ENCODE measurements at places on chromosomes 2 and 18. TPM values are rescaled to one million over a fixed set of nuclear protein-coding genes. Genes with fewer than 3 reads are reported as not detected.
A peak's percentile ranks its signal among the peaks of the same experiment; 100 is the strongest.

GRCh38 chr2:168541858-168542257 lies 85.8 kb downstream of the CERS6 start:
- H3K4me3 ChIP-seq: no peak overlapping the region
- DNase-seq: no peak
- no peaks in the 10 kb centered on the region for H3K36me3 ChIP-seq
- H3K27ac ChIP-seq: no peak overlapping the region

DNA sequence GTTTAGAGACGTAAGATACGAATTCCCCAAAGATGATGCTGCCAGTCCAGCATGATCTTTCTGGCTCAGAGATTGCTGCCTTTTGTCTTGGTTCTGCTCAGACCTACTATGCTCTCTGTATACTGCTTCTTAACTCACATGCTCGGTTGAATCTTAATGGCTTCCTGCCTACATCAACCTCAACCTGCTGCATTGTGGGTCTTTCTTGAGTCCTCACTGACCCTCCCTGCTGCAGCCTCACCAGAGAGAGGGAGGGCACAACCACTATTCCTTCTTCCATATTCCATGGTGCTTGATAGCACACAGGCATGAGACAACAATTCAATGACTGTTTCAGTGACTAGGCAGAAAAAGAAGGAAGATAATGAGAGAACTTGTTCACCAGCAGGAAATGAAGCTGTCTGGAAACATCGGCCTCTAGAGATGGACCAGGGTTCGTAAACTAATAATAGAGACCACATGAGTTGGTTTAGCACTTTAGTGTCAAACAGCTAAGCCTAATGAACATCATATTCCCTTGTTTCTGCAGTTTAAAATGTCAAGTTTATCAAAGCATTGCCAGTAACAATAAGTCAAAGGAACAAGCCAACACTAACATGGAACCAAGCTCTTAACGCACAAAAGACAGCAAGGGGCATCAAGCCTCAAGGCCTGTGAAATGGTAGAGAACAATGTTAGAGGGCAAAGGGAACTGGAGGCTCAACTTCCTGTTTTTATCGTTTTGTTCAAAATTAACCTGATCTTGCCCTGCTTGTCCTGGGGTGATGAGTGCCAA lies 333.9 kb downstream of the PDE11A start:
- H3K4me1 ChIP-seq: no peaks in the 10 kb centered on the region
- H3K36me3 ChIP-seq: no peaks in the 10 kb centered on the region
- no peaks in the 10 kb centered on the region for H3K27me3 ChIP-seq

Gene M1AP
- 0.49 TPM for total RNA-seq

GRCh38 chr18:6482198-6482977 lies 67.7 kb upstream of the L3MBTL4 start:
- no peaks in the 10 kb centered on the region for H3K4me1 ChIP-seq
- H3K4me3 ChIP-seq: no peak overlapping the region
- H3K36me3 ChIP-seq: no peaks in the 10 kb centered on the region
- DNase-seq: peak; percentile 51
- no peak overlapping the region for H3K27ac ChIP-seq

DNA sequence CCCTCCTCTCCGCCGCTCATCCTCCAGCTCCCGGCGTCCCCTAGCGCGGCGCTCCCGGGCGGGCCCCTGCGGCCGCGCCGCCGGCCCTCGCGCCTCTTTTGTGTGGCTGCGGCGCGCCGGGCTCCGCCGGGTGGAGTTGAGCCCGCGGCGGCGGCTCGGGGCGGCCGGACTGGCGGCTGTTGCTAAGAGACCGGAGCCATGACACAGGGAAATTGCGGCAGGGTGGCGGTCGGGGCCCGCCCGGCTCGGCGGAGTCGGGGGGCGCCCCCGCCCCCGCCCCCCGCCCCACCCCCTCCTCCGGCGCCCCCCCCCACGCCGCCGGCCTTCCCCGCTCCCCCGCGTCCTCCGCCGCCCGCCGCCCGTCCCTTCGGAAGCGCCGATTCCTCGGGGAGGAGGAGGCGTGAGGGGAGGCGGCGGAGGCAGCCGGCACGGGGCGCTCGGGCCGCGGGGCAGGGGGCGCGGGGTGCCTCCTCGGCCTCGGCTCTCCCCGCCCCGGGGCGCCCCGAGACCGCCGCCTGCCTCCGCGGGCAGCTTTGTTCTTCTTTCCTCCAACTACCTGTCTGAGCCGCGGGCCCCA lies at the start of gene TMEM200C:
TMEM200C (minus strand) TSS at position 224 of the 577 bp plus-strand sequence. CDS start 3,459 bp downstream, outside the sequence.
- peak within 1 kb of the TSS; percentile 6 for H3K4me3 ChIP-seq
- H3K27me3 ChIP-seq: peaks cover 4% of the 10 kb centered on the region
- H3K4me1 ChIP-seq: no peaks in the 10 kb centered on the region
- peak; percentile 23 for DNase-seq
- no peaks in the 10 kb centered on the region for H3K36me3 ChIP-seq

DNA sequence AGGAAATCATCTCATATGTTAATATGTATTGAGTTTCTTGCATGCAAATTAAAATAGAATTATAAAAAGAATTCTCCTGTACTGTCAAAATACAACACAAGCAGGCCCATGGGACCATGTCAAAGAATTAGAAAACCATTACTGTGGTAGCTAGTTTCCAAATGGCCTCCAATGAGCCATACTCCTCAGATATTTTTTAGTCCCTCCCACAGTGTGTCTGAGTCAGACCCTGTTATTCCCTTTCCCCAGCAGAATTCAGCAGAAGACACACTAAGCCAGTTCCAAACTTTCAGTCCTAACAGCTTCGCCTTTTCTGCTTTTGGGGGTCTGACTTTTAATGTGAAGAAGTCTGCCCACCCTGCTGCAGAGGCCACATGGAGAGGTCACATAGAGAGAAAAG lies 86.7 kb downstream of the FIGN start:
- no peak overlapping the region for H3K27ac ChIP-seq
- H3K36me3 ChIP-seq: no peaks in the 10 kb centered on the region
- no peaks in the 10 kb centered on the region for H3K27me3 ChIP-seq

GRCh38 chr18:59374128-59374527 lies 15.1 kb upstream of the LMAN1 start:
- no peaks in the 10 kb centered on the region for H3K36me3 ChIP-seq
- H3K27ac ChIP-seq: no peak overlapping the region
- no peak overlapping the region for H3K4me3 ChIP-seq
- no peaks in the 10 kb centered on the region for H3K27me3 ChIP-seq

DNA sequence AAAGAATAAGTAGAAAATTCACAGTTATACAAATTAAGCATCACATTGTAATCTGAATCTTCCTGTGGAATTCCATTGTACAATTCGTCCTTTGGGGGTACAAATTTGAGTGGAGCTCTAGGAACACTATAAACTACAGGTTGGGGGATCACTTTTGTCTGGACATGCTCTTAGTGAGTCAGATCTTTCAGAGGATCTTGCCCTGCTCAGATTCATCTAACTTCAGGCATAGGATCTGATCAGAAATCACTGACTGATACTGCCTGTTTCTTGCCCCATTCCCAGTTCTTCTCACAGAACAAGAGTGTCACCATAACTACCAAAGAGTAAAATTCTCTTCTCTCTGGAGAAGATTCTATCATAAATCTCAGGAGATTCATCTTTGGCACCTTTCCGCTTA lies 10.7 kb upstream of the VSNL1 start:
- no peak overlapping the region for H3K4me3 ChIP-seq
- no peaks in the 10 kb centered on the region for H3K36me3 ChIP-seq
- no peak for DNase-seq
- no peaks in the 10 kb centered on the region for H3K4me1 ChIP-seq

- no peaks in the 10 kb centered on the region for H3K4me1 ChIP-seq
- H3K27me3 ChIP-seq: no peaks in the 10 kb centered on the region
- H3K36me3 ChIP-seq: no peaks in the 10 kb centered on the region
- DNase-seq: no peak
- no peak overlapping the region for H3K27ac ChIP-seq
- no peak overlapping the region for H3K4me3 ChIP-seq
Measured at GRCh38 chr2:35562488-35562887, 793.1 kb upstream of the CRIM1 start.

Gene ODC1
- 140 TPM for total RNA-seq

- H3K36me3 ChIP-seq: no peaks in the 10 kb centered on the region
- H3K4me3 ChIP-seq: no peak overlapping the region
- H3K27ac ChIP-seq: no peak overlapping the region
- H3K4me1 ChIP-seq: no peaks in the 10 kb centered on the region
- H3K27me3 ChIP-seq: no peaks in the 10 kb centered on the region
Measured at GRCh38 chr18:8848541-8848940, 143.2 kb downstream of the MTCL1 start.

- no peak for DNase-seq
- H3K27ac ChIP-seq: no peak overlapping the region
- no peaks in the 10 kb centered on the region for H3K36me3 ChIP-seq
- H3K27me3 ChIP-seq: no peaks in the 10 kb centered on the region
Measured at GRCh38 chr2:190280565-190281350, 38.9 kb downstream of the HIBCH start.

Gene MC2R
- not detected for total RNA-seq

GRCh38 chr2:66813976-66814375 lies 379.1 kb downstream of the MEIS1 start:
- no peaks in the 10 kb centered on the region for H3K27me3 ChIP-seq
- no peaks in the 10 kb centered on the region for H3K4me1 ChIP-seq
- no peak for DNase-seq
- no peak overlapping the region for H3K4me3 ChIP-seq

Gene OR6B2
- not detected for total RNA-seq

DNA sequence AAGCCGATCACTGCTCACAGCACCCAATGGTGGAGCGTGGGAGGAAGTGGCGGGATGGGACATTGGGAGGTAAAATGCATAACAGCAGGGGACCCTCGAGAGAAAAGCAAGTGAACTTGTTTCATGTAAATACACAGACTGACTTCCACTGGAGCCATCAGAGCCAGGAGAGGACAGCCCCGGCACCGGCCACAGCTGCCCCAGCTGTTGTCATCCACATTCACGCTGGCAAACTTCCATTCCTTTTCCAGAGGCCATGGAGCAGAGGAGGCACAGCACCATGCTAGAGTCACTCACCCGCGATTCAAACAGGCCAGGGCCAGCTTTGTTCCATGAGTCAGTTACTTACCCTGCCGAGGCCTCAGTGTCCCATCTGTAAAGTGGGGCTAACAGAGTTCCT lies 610.9 kb upstream of the SALL3 start:
- no peak for DNase-seq
- no peaks in the 10 kb centered on the region for H3K4me1 ChIP-seq
- no peak overlapping the region for H3K27ac ChIP-seq
- H3K36me3 ChIP-seq: no peaks in the 10 kb centered on the region
- H3K4me3 ChIP-seq: no peak overlapping the region

Gene G6PC2
- not detected for total RNA-seq

Gene BUB1
- total RNA-seq: 29.0 TPM

DNA sequence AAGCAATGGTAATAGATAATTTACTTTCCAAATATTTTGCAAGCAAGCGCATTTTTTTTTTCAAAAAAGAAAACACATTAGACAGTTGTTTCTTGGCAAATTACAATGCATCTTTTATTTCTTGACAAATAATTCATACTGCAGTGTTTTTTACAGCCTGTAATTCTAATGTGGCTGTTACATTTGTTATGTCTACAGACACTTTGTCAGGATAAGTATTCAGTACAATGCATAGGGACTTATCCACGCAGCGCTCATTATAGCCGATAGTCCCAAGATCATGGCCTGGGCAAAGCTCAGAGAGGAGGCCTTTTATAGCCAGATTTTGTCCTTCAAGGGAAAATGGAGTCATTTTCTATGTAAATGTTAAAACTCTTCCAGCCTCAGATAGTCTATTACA lies 123.0 kb upstream of the FANCL start:
- no peaks in the 10 kb centered on the region for H3K36me3 ChIP-seq
- H3K27ac ChIP-seq: no peak overlapping the region
- H3K27me3 ChIP-seq: no peaks in the 10 kb centered on the region
- DNase-seq: no peak
- H3K4me1 ChIP-seq: no peaks in the 10 kb centered on the region

Gene EMILIN2
- total RNA-seq: 25.6 TPM

Gene HOXD8
- 25.8 TPM for total RNA-seq

GRCh38 chr2:219570194-219570923 lies 980 bp downstream of the OBSL1 start:
- H3K4me3 ChIP-seq: peak overlapping the region; percentile 60
- no peaks in the 10 kb centered on the region for H3K27me3 ChIP-seq
- peak; percentile 47 for DNase-seq
- H3K27ac ChIP-seq: peak overlapping the region; percentile 87
- no peaks in the 10 kb centered on the region for H3K36me3 ChIP-seq

Gene SETBP1
- total RNA-seq: 74.0 TPM

GRCh38 chr18:74897971-74898657 lies 300.4 kb downstream of the ZNF407 start:
- no peaks in the 10 kb centered on the region for H3K4me1 ChIP-seq
- H3K36me3 ChIP-seq: no peaks in the 10 kb centered on the region
- H3K27ac ChIP-seq: no peak overlapping the region
- H3K27me3 ChIP-seq: no peaks in the 10 kb centered on the region

Gene DAW1
- total RNA-seq: not detected

Measured in uterus (tissue), 4 donors.